ENCODE measurements at places on chromosomes 5 and 9.

DNA sequence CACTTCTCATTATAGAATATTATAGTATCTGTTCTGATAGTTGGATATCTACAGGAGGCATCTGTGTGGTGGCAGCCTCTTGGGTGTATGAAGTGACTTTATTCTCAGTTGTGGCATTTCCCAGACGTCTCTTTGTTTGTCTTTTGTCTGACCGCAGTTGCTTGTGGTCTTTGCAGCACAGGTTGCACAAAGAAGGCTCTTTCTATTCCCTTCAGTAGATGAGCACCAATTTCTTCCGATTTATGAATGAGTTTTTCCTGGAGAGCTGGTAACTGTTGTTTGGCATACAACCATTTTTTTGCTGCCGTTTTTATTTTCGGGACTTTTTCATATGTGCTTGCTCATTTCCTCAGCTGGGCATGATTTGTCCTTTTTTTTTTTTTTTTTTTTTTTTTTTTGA lies 56.4 kb upstream of the MYO10 start:
- no peak for DNase-seq

DNA sequence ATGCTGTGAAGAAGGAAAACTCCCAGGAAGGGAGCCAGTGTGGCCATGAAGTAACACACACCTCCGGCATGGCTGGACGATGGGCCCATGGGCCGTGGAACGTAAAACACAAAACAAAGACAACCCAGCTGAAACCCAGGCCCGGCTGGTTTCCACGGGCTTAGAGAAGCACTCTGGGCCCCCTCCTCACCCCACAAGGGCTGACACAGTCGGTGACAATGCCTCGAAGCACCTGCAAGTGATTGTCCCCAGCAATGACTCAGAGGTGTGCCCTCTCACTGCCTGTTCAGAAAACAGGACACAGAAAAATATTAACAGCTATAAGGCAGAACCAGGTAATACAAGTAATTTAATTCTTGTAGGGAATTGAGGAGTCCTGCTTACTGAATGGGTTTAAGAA lies 135.3 kb downstream of the ROR2 start:
- DNase-seq = peak; percentile 29

DNA sequence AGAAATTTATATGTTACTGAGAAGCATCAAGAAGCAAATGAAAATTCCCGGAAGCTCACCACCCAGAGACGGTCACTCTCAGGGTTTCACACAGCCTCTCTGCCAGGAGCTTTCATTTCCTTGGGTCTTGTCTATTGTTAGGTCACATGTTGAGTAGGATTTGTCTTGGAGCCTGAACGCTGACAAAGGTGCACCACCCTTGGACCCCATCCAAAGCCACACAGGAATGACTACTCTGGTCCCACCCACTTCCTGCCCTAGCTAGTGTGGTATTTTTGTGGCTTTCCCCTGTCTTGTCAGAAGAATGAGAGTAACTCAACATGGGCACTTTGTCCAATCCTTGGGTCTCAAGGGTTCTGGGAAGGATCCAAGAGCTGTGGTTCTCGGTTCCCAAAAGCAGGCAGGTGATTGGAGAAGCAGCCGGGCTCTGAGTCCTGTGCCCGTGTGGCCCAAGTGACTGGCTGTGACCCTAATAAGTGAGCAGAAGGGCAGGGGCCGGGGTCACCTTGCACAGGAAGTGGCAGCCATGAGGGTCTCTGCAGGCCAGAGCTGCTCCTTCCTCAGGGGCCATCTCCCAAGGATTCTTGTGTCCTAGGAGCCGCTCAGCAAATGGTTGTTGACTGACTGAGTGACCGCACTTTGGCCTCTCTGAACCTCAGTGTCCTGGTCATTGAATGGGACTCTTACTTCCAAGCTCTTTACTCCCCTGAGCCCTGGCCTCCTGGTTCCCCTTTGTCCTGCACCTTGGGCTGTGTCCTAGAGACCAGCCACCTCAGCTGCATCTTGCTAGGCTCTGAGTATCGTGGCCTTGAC lies 6.9 kb downstream of the FGD3 start:
- peak; percentile 87 for DNase-seq

- no peak for DNase-seq
These were observed 27.1 kb downstream of the FRMD3 start for GRCh38 chr9:83511051-83511450.

- DNase-seq = no peak
These were observed 1.6 kb upstream of the TNIP1 start for GRCh38 chr5:151082282-151082902.

DNA sequence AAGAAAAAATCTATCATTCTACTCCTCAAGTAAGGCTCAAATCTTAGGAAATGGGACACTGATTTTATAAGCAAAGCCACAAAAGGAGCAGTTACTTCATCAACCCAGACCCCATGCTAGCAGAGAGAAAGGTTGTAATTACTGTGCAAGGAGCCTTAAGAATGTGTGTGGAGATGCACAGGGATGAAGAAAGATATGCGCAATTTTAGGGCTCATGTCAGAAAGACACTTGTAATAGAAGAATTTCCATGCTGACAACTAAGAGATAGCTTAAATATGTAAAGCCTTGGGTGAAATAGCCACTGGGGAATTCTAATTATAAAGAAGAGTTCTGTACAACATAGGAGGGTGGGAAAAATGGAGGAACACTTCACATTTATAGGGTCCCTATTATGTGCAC lies 141.8 kb downstream of the CRB2 start:
- peak; percentile 11 for DNase-seq

DNA sequence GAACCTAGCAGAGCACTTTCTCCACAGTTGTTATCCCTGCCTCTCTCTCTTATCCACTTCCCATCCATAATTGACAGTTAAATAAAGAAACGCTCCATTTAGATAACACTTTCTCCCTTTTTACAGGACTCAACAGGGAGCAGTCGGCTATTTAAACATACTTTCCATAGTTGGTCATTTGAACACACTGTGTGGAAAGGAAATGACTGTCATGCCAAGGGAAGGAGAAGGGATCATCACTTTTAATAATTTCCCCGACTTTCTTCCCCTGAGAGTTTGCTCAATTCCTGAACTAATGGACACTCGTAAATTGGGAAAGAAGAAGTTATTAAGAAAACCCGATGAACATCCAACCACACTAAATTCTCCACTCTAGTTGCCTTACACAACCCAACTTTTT lies 400.8 kb upstream of the PTGER4 start:
- DNase-seq = no peak

DNA sequence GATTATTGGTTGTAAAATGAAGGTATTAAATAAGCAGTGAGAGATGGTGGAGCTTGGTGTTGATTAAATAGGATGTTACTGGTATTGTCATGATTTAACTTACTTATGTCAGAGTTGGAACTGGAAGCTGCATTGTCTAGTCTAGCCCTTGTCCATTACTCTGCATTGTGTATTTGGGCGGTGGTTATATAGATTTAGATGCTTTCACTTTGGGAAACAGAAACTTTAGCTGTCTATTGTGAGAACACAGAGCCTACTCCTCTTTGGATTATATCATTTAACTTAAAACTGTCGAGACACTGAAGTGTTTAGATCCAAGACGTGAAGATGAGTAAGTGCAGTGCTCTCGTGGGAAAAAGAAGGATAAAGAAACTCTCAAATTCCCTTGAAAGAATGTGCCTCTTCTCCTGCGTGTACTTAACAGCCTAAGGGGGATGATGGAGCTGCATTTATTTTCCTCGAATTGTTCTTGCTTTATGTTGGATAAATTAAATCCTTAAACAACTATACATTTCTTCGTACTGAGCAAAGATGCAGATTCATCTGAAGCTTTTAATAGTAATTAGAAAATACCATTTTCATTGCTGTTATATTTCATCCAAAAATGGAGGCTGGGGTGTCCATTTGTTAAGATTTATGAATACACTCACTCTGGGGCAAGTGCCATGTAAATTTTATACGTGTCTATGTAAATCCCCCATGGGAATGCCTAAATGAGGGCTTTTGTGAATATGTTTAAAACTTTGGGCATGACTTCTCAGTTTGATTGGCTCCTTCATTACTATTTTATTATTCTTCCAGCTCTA lies 21.6 kb downstream of the FBXL7 start:
- DNase-seq = no peak

- no peak for DNase-seq
These were observed 129.3 kb upstream of the STC2 start for GRCh38 chr5:173457482-173457881.

GRCh38 chr9:137156567-137157375 lies 13.1 kb downstream of the LRRC26 start:
- DNase-seq = peak; percentile 78

DNA sequence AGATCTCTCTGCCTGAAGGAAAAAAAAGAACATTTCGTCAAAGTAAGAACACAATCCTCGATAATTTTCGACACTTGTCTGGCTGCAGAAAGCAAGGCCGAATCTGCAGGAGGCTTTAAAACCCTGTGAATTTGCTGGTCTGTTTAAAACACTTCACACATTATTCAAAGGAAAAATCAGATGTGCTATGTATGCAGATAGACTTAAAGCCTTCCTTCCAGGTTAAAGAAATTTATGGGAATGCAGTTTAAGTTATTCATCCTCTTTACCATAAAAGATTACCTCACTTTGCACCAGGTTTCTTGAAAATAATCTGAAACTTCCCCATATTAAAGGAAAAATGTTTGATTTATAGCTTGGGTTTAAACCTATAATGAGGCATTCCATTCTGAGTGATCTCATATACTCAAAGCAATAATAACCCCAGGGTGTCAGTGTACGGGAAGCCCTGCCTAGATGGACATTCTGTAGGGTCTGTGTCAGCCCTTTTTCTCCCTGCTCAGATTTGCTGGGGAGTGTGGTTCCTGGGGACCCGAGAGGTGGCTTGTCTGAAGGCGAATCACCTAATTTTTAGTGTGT lies 323.5 kb upstream of the SLC24A2 start:
- DNase-seq = peak; percentile 17

DNA sequence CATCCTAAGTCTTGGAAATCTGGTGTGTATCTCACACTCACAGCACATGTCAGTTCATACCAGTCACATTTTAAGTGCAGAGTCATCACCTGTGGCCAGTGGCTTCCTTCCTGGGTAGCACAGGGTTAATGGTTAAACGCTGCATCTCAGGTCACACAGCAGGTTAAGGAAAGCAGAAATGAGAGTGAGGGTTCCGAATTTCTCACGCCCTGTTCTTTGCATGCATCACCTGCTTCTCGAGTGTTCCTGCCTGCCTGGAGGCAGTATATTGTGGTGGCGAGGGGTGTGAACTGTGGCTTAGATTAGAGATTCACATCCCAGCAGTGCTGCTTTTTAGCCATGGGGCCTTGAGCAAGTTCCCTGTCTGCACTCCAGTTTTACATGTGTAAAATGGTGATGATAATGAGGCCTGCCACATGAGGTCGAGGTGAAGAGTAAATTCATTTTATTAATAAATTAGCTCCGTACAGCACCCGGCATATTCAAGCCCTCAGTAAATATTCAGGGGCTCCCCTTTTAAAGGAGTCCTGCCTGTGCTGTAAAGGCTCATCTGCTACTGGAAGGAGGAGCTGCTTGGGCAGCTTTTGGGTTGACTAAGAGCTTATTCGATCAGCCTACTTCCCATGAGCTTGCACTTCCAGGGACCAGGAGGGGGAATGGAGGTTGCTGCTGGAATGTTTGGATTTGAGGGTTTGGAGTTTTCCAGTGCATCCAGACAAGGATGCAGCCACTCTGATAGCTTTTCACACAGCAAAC lies 61.1 kb upstream of the SAP30L start:
- DNase-seq = no peak

- peak; percentile 38 for DNase-seq
These were observed 142.4 kb upstream of the TLR4 start for GRCh38 chr9:117561761-117562160.

DNA sequence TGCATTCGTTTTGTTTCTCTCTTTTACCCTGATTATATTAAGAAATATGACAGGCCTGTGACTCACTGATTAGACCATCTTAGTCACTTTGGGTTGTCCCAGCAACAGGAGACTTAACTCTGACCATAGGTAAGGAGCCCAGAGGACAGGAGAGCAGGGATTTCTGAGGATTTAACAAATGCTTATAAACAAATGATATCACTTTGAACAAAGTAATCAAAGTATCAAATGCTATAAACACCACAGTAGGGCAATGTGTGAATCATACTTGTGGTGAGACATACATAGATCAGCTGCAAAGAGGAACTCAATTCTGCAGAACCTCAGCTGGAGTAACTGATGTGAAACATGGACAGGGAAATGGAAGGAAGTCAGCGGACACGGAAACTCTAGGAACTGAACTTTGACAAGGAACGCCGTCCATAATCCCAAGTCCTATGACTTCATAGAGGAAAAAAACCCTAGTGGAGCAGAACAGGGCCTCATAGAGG lies 190.6 kb upstream of the MSX2 start:
- peak; percentile 36 for DNase-seq

DNA sequence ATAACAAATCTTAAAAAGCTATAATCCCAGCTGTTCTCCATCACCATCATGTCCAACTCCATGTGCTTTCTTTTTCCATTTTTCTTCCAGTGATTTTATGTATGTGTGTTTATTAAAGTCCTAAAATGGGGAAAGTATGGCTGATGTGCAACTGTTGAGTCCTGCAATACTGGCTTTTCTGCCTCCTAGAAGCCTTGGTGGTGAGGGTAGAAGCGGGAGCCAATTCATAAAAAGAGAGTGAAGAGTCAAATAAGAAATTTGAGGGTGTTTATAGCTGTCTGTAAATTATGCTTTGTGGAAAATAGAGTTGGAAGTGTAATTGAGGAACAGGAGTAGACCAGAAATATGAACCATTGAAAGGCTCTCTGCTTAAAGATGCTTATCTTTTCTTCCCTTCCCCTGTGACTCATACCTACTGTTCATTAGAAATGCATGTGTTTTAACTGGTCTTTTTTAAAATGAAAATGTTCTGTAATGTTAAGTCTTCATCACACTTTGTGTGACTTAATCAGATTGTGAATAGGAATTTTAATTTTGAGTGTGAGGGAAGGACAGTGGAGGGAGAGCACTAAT lies 80.1 kb downstream of the ZCCHC7 start:
- peak; percentile 8 for DNase-seq

DNA sequence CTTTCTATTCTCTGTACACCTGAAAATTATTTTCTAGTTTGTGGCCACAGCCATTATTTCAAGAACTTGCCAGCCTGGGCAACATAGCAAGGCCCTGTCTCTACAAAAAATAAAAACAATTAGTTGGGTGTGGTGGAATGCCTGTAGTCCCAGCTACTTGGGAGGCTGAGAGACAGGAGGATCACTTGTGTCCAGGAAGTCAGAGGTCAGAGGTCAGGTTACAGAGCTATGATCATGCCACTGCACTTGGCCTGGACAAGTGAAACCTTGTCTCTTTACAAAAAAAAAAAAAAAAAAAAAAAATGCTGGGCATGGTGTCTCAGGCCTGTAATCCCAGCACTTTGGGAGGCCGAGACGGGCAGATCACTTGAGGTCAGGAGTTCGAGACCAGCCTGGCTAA lies 58.3 kb downstream of the HMGCR start:
- no peak for DNase-seq

Measured in NCI-H69 (cell line).